CD4-positive, alpha-beta T cell treated with Interleukin-17A for 1 hour (primary cell): ENCODE measurements at places on chromosomes 16 and 17.

DNA sequence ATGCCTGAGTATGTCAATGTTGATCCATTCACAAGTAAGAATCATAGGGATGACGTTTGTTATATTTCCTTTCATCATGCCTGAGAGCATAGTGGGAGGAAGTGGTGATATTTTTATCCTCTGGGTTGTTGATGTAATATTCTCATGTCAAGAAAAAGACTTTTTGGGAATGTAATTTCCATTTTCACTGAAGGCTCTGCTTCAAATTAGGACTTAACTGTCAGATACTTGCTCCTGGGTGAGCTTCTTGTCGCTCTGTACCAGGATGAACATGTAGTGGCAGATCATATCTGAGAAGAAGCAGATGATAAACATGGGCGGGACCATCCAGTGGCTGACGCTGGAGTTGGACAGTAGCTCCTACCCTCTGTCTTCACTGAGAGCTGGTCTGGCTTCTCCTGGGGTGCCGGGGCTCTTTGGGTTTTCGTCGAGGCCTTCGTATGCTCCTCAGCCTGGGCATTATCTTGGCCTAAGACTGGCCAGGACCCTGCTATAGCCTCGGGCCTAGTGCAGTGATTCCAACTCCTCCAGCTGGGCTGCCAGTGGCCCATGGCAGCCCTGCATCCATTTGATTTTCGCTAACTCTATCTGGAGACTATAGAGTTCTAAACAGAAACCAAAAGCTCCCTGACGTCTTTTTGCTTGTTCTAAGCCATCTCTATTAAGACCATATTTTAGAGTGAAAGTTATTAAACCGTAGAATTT, 19.7 kb downstream of the CYB5B start:
- peak; percentile 62 for DNase-seq

DNA sequence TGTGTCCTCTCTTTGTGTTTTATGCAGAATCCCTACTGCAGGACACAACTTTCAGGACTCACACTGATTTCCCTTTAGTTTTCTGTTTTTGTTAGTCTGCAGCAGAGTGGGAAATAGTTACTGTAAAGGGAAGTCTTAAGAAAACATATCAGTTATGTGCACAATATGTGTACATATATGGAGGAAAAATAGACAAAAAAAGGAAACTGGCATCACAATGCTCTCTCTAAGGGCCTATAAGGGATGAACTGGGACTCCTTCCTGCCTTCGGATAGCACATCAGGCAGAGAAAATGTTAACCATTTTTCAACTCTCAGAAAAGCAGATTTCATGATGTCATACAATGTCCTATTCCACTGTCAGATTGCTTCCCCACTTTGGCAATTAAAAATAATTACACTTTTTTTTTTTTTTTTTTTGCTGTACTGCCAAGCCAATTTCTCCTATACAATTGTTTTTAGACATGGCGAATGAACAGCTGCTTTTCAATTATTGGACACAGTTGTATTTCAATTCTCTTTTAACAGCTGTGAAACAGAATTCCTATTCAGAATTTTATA, 112.5 kb upstream of the KCNJ16 start:
- DNase-seq: no peak

DNA sequence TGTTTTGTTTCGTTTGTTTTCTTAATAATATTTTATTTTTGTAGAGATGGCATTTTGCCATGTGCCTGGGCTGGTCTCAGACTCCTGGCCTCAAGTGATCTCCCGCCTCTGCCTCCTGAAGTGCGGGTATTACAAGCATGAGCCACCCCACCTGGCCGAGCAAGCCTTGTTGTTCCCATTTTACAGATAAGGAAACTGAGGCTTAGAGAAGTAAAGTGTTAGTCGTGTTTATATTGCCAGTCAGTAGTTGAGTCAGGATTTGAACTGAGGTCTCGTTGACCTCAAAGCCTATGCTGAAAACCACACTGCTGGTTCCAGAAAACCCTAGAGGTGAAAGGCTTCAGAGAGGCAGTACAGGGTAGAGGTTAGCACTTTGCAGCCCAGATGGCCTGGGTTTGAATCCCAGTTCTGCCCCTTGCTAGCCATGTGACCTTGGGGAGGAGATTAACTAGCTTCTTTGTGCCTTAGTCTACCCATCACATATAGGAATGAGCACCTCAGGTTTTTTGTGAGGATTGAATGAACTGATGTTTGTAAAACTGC, 102.0 kb downstream of the ABCC6 start:
- no peak for DNase-seq

GRCh38 chr16:85015481-85016187, 4.3 kb upstream of the ZDHHC7 start:
- no peak for DNase-seq

- DNase-seq: no peak
These were observed 1.9 kb upstream of the CASKIN1 start for GRCh38 chr16:2198283-2198682.

GRCh38 chr16:3687021-3687420, 30.3 kb downstream of the TRAP1 start:
- no peak for DNase-seq

- DNase-seq: peak; percentile 74
These were observed 68.5 kb upstream of the DNAH17 start for GRCh38 chr17:78645421-78646295.

- no peak for DNase-seq
These were observed 1.2 kb downstream of the NFATC3 start for GRCh38 chr16:68086336-68086841.

- no peak for DNase-seq
These were observed 178.3 kb downstream of the MAP2K6 start for GRCh38 chr17:69592692-69593350.

- DNase-seq: no peak
These were observed 5.9 kb downstream of the BAIAP2 start for GRCh38 chr17:81040791-81041337.

GRCh38 chr16:87393680-87394055, 1.5 kb downstream of the MAP1LC3B start:
- DNase-seq: no peak

DNA sequence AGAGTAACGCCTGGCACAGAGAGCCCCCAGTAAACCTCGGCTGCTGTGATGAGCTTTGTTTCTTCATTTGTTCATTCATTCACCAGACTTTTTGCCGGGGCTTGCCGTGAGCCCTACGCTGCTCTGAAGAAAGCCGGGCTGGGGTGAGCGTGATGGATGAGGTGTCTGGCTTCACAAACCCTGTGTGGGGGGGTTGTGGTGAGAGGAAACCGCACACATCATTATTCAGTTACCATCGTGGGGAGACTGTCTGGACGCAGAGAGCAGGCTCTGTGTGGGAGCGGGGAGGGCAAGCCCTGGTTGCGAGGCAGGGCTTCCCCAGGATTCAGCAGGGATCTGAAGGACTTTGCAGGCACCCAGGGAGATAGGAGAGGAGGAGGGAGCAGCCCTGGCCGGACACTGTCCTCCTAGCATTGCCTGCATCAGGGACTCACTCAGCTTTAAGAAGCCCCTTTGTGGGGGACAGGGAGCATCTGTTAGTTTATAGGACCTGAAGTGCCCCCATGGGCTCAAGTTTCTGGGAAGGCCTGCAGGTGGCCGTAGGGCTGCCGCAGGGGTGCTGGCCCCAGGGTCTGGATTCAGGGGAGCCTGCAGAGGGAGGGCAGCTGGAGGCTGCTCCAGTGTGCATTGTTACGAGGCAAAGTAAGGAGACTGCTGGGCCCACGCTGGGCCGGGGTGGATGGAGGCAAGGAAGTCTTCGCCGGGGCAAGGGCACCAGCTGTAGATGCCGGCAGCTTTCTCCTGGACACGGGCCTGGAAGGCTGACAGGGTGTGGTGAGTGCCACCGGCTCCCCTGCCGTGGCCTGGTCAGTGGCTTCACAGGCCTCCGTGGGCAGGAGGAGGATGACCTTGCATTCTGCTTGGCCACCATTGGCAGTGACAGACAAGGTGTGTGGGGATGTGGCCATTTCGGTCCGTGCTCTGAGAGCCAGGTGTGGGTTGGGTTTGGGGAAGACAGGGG, 334.5 kb downstream of the SEC14L1 start:
- peak; percentile 77 for DNase-seq

GRCh38 chr17:75153780-75154194, 525 bp downstream of the JPT1 start:
- DNase-seq: no peak

GRCh38 chr16:83266848-83267553, 540.8 kb upstream of the HSBP1 start:
- DNase-seq: no peak

- no peak for DNase-seq
These were observed 43.8 kb upstream of the NF1 start for GRCh38 chr17:31050948-31051347.

- DNase-seq: no peak
These were observed 11.2 kb upstream of the SPN start for GRCh38 chr16:29651774-29652349.

- peak; percentile 81 for DNase-seq
These were observed at the start of gene HSF5 for GRCh38 chr17:58487589-58488427. HSF5 (minus strand) TSS chr17:58488408; CDS start chr17:58488274, 134 bp downstream.

DNA sequence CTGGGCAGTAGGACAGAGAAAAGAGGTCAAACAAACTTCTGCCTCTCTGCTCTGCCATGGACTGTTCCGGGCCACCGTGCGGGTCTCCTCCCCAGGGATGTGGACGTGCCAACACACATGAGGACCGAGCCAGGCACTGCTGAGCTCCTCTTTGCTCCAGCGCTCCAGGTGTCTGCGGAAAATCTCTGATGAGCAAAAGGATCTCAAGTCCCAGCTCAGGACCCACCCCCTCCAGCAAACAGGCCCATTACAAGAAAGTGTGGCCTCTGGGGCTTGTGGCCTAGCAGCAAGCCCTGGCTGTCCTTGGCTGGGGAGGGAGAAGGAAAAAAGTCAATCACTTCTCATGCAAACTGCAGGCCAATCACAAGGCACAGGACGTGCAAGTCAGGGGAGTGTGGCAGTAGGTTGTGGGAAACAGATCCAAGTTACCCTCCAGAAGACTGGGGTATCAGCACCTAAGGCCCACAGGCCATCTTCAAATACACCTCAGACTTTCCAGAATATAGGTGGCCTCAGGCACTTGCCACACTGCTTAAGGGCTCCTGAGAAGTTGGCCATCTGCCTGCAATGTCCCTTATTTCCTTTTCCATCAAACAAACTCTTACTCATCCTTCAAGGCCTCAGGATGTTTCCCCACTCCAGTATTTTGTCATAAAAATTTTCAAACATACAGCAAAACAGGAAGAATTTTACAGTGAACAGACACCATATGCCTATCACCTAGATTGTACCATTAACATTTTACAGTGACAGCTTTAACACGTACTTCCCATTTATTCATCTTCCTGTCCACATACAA, 36.0 kb upstream of the SREBF1 start:
- DNase-seq: no peak

GRCh38 chr17:31806921-31807320, 52.1 kb downstream of the COPRS start:
- no peak for DNase-seq

DNA sequence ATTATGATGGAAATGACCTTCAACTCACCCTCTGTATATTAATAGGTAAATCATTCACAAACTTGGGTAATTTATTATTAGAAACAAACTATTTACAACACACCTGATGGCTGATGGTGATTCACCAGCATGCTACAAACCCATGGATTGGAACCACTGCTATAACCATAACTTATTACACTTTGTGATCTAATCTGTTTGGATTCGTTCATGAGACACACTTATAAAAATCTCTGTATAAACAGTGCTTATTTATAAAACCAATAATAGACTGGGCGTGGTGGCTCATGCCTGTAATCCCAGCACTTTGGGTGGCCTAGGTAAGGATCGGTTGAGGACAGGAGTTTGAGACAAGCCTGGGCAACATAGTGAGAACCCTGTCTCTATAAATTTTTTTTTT, 16.0 kb downstream of the SMIM36 start:
- no peak for DNase-seq

DNA sequence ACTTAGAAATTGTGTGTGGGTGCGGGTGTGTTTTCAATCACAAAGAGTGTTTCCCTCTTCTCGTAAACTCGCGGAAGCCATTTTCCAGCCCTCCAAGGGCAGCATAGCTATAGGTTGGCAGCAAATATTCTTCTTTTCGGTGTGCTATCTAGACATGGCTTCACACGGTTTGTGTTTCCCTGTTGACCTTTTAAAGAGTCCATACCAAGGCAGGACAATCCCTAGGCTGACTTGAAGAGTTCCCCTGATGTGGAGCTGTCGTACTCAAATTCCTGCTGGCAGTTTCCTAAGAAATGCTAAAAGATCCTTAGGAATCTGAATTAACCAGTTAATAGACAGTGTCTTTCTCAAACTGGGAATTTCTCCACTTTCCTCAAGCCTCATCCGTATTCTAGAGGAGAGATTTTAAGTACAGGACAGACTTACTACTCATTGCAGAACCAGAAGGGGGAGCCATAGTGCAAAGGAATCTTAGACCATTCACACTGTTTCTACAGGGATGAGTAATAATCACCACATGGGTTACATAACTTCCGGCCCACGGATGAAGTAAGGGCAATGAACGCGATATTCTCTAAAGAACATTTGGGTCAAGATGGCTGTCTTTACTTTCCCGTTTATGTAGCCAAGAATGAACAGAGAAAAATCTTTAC, 288.6 kb upstream of the ELAC2 start:
- DNase-seq: no peak

DNA sequence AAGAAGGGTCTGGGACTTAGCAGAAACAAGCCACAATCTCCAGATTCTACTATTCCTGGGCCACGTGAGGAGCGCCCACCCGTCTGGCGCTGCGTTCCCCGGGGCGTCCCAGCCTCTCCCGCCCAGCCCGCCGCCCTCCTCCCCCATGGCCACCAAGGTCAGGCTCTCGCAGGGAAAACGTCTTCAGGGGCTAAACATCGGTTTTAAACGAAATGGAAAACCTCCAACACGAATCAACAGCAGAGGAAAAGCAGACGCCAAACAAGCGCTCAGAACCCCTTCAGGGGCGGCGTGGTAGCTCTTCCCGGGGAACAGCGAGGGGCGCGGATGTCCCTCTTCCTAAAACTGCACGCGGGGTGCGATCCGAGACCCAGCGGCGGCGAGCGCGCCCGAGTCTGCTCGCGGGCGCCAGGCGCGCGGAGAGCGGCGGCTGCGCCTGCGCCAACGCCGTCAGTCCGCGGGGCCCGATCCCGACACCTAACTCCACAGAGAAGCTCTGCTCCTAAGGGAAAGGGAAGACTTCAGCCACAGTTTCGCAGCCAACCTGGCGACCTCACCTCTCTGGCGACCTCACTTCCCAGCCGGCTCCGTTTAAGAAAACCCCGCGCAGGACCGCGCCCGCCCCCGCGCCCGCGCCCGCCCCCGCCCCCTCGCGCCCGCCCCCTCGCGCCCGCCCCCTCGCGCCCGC, 505 bp upstream of the COG1 start:
- no peak for DNase-seq

GRCh38 chr16:47584464-47585225, 123.5 kb downstream of the PHKB start:
- no peak for DNase-seq

- DNase-seq: no peak
These were observed 919.1 kb upstream of the EEF2KMT start for GRCh38 chr16:6016530-6017184.
